ENCODE measurements at places on chromosomes 16 and 17.

DNA sequence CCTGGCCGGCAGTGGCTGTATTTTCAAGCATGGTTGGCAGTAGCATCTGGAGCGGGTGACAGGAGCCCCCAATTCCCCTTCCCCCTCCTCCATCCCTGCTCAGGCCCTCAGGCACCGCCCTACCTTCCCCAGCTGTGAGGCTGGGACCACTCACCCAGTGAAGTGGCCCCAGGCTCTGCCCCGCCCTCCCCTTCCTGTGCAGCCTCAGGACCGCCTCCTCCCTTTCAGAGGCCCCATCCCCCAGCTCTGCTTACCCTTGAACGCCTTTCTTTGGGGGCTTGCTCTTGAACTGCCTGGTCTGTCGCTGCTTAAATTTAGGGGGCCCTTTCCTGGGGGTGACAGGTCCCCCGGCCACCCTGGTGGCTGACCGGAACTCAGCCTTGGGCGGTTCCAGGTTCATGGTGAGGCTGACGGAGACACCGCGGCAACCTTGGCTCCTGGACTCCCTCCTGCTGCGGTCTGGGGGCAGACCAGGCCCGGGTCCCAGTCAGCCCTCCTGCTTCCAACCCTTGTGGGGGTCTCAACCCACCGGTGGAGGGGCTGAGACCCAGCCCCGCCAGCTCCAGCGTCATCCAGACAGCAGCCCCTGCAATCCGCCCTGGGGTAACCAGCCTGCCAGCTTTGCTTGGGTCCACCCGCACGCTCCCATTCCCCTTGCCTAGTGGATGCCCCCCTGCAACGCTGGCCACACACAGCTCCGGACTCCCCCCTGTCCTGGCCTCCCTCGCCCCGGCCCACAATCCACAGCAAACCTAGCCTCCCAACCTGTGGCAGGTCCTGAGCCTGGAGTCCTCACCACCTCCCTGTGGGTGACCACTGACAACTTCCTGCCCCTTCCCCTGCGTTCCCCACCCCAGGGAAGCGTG lies 3.2 kb downstream of the PDE6G start:
- DNase-seq = peak; percentile 28

DNA sequence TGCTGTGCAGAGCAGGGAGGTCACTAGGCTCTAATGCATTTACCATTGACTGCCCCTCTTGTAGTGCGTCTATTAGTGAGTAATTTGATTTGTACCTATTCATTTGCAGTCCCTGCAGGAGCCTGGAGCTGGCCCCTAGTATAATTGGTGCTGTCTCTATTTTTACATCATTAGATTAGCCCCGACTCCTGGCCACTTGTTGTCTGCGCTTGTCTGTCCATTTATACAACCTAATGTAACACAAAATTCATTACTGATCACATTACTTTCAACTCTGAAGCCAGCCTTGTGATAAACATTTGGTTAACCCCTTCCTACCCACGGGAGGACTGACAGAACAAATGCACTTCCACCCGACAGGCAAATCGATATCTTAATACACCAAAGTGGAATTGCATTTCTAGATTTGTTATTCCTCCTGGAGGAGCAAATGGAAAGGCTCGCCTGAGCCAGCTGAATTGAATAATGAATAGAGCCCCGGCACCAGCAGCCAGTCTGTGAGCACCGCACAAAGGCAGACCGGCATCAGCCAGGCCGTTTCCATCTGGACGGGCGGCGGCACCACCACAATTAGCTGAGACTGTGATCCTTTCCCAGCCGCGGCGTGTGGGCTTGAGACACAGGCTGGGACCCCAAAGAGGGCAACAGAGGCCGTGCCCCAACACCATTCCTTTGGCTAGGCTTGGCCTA lies 18.7 kb upstream of the TBX2 start:
- DNase-seq = no peak

- no peak for DNase-seq
Observed at GRCh38 chr16:28289048-28289447, 3.3 kb upstream of the SBK1 start.

- no peak for DNase-seq
Observed at GRCh38 chr16:14509675-14510132, 120.4 kb downstream of the PARN start.

DNA sequence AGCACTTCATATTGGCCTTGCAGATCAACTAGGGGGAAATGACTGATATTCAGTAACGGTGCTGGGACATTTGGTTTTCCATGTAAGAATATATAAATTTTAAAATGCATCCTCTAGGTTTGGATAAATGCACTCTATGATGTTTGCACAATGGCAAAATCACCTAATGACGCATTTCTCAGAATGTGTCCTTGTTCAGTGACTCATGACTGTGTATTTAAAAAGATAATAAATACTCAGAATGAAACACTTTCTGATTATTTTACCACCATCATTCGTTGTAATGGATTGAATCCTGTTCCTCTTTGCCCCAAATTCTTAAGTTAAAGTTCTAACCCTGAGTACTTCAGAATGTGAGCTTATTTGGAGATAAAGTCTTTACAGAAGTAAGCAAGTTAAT lies 17.2 kb upstream of the ADGRG1 start:
- no peak for DNase-seq

GRCh38 chr16:10169904-10170410 lies 12.3 kb downstream of the GRIN2A start:
- no peak for DNase-seq

- peak; percentile 67 for DNase-seq
Observed at GRCh38 chr16:48613061-48613957, 3.3 kb upstream of the N4BP1 start.

DNA sequence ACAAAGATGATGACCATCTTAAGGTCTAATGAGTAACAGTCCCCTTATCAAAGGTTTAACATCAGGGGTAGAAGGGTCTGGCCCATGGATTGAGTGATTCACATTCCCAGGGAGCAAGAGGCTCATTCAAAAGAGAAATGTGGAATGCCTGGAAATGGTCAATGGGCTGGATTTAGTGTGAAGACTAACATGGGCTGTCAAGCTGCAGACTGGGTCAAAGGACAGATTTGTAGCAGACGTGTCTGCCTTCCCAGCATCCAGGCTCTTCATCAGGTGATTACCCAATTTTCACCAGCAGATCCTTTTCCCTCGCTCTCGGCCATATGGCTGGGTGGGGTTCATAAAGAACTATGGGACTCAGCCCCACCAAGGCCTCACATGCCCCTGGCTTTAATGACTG lies 26.8 kb downstream of the DCUN1D3 start:
- DNase-seq = no peak

GRCh38 chr17:78924481-78925151 lies 571 bp downstream of the TIMP2 start:
- DNase-seq = peak; percentile 14

GRCh38 chr16:8204096-8204495 lies 386.2 kb downstream of the TMEM114 start:
- DNase-seq = no peak

DNA sequence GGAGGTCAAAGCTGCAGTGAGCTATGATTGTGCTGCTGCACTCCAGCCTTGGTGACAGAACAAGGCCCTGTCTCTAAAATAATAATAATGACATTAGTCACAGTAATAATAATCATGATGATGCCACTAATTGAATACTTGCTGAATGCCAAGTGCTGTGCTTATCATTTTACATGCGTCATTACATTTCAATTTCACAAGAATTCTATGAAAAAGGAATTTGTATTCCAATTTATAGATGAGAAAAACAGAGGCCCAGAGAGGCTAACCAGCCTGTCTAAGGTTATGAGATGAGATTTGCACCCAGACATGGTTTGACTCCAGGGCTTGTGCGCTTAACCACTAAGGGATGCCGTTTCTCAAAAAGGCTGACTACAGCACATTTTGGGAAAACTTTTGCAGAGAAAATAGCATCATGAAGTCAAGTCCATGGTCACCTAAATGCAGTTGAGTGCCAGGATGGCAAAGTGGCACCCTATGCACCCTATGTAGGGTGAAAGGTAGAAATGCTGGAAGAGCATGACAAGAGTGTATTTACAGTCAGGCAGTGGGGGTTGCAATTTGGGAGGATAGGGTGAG lies 144.3 kb upstream of the CACNG3 start:
- no peak for DNase-seq

- no peak for DNase-seq
Observed at GRCh38 chr17:40517286-40517662, 15.9 kb upstream of the TNS4 start.

GRCh38 chr17:36697903-36698530 lies 96.6 kb downstream of the MRM1 start:
- DNase-seq = no peak

GRCh38 chr16:88809676-88810165 lies 2.0 kb downstream of the APRT start:
- DNase-seq = peak; percentile 41

DNA sequence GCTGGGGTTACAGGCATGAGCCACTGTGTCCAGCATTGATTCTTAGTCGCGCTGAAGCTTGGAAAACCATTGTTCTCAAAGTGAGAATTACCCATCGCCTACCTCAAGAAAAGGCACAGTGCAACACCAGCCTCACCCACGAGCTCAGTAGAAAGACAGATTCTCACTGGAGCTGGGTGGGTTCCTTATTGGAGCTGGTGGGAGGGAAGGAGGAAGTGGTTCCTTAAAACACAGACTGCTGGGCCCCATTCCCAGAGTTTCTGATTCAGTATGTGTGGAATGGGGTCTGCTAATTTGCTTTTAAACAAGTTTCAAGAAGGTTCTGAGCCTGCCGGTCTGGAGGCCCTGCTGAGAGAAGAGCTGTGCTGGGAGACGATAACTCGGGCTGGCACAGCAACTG lies 264.7 kb downstream of the ENGASE start:
- DNase-seq = no peak

DNA sequence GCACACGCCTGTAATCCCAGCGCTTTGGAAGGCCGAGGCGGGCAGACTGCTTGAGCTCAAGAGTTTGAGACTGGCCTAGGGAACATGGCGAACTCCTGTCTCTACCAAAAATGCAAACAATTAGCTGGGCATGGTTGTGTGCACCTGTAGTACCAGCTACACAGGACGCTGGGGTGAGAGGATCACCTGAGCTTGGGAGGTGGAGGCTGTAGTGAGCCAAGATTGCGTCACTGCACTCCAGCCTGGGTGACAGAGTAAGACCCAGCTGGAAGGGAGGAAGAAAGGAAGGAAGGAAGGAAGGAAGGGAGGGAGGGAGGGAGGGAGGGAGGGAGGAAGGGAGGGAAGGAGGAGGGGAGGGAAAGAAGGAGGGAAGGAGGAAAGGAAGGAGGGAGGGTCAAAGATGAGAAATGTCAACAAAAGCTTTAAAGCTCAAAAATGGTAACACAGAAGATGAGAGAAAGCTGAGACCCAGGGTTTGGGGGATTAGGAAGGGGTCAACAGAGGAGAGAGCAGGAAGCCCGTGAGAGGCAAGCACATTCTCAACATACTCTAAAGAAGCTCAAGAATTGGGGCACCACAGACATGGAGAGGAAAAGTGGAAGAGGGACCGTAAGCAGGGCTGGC lies 5.0 kb upstream of the KRT19 start:
- DNase-seq = no peak

DNA sequence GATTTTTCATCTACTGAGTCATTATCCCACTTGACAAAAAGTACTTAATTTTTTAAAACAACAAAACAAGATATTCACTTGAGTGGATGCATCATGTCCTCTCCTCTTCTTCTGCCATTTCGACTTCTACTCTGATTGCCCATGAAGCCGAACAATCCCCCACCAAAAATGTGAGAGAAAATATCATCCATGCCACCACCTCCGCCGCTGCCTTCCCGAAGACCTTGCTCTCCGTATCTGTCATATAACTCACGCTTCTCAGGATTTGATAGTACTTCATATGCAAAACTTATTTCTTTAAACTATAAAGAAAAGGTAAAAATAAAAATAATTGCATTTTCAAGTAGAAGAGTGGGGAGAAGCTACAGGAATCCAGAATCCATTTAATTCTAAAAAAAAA lies 2.2 kb downstream of the DNAJA2 start:
- DNase-seq = no peak

DNA sequence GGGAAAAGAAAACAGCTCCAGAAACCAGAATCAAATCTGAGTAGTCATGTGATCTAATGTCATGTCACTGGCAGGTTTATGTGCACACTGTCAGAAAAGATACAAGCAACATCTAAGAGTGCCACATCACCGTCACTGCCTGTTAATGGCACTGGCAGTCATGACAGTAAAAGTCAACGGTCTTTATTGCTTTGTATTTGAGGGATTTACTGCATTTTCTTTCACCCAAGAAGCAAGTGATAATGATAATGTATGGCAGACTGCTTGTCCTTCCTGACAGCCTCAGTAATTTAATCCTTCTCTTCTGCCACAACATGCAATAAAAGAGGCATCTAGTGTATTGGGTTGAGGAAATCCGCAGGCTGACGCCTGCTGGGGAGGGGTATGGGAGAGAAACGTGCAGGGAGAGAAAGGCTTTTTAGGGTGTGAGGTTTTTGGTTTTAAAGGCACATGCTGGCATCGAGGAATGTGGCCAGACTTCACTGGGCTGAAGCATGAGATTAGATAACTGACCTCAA lies 92.4 kb downstream of the RPGRIP1L start:
- no peak for DNase-seq

DNA sequence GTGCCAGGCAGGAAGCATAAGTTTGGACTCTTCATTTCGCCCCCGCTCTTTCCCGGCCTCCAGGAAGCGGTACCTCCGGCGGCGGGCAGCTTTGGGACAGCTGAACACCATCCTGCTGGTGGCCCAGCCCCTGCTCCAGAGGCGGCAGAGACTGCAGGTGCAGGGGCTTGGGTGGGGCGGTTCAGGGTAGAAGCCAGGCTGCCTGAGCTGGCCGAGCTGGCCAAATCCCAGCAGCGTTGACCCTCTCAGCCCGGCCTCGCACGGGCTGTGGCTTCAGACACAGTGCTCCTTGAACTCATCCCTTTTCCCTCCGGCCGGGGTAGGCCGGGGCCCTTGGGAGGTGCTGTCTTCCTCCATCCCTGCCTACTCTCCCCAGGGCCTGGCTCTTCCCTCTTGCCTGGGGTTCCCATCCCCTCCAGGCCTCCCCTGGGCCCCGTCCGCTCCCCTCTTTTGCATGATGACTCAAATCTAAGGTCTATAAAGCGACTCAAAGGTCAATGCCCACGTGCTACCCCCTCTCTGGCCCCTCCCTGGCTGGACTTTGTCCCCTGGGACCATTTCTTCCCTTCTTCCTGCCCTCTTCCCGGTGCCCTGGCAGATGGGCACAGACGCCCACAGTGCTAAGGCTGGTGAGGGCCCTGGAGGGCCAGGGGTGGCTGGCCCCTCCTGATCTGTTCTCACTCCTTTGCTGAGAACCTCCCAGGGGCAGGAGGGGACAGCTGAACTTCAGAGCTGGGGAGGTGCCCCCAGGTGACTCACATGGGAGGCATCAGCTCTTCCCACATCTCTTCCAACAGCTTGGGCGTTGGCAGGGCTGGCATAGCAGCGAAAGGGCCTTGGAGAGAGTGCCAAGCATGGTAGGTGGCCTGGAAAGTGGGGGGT lies 22.7 kb downstream of the MYO15B start:
- no peak for DNase-seq

GRCh38 chr16:55120408-55120807 lies 189.7 kb downstream of the IRX5 start:
- no peak for DNase-seq

GRCh38 chr17:51371732-51372151 lies 111.4 kb downstream of the UTP18 start:
- peak; percentile 55 for DNase-seq

DNA sequence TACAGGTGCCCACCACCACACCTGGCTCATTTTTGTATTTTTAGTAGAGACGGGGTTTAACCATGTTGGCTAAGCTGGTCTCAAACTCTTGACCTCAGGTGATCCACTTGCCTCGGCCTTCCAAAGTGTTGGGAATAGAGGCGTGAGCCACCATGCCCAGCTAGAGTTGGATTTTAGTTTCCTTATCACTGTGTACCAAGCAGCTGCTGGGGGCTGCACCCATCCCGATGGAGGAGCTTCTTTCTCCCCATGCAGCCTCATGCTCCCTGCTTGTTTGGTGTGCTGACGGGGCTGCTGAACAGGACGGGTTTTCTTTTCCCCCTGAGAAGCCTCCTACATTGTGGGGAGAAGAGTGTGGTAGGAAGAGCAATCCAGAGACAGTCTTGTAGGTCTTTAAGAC lies 173.2 kb downstream of the LGALS9B start:
- DNase-seq = no peak
